ENCODE measurements at places on chromosomes 5 and 9.

- DNase-seq: no peak
These were observed 113.5 kb downstream of the CAAP1 start for GRCh38 chr9:26779062-26779461.

DNA sequence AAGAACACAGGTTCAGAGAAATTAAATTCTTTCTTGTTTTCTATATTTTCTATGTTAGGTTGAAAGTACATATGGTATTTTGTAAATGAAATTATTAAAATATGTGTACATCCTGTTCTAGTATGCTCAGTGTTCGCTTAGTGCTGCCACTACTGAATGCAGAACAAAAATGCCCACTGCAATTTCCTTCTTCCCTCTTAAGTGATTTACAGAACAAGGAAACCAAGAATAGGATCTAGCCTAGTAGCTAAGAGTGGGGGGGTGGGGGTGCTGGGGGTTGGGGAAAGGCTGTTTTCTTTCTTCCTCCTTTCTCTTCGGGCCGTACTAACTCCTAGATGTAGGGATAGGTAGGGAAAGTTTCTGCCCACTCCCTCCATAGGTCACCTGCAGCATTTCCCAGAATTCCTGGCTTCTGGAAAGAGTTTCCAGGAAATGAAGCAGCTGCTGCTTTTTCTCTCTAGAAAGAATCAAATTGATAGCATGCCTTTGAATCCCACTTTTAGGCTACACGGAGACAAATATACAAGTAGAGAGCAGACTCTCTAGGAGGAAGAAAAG lies 15.7 kb downstream of the SPATA9 start:
- DNase-seq: no peak

DNA sequence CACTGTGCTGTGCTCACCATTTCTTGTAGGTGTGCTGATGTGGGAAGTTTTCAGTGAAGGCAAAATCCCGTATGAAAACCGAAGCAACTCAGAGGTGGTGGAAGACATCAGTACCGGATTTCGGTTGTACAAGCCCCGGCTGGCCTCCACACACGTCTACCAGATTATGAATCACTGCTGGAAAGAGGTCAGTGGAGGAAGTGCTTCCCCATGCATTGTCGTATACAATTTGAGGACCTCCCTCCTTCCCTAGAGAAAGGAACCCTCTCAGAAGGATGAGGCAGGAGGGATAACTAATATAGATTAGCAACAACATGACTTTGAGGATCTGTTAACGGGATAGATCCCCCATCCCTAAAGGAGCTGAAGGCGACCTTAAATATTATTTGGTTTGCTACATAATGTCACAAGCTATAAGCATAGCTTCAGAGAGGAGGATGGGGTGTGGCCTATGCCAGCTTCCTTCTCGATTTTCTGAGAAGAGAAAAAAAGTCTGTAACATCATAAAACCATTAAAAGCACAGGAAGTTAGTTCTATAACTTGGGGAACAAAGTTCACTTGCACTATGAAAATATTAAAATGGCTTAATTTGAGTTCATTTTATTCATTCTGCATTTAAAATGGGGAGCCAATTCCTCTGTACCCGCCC lies 17.0 kb upstream of the CYFIP2 start:
- DNase-seq: no peak

- DNase-seq: no peak
These were observed 13.5 kb downstream of the TXNDC15 start for GRCh38 chr5:134887593-134888159.

- DNase-seq: no peak
These were observed 62.1 kb upstream of the SPDL1 start for GRCh38 chr5:169521366-169521983.

DNA sequence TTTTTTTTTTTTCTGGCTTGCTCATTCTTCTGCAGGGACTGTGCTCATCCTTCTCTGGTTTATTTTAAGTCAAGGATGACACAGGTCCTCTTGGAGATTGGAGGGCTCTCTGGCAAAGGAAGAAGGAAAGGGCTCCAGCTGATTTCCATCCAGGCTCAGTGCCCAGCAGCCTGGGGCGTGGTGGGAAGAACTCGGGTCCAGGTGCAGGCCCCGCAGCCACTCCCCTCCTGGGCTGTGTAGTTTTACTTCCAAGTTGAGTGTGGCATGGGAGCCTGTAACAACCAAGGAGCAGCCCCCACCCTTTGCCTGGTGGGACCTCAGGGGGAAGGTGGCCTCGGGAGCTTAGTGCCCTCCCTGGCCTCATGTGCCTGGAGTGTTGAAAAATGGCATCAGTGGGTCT lies 58.9 kb downstream of the ANKRD33B start:
- DNase-seq: no peak

DNA sequence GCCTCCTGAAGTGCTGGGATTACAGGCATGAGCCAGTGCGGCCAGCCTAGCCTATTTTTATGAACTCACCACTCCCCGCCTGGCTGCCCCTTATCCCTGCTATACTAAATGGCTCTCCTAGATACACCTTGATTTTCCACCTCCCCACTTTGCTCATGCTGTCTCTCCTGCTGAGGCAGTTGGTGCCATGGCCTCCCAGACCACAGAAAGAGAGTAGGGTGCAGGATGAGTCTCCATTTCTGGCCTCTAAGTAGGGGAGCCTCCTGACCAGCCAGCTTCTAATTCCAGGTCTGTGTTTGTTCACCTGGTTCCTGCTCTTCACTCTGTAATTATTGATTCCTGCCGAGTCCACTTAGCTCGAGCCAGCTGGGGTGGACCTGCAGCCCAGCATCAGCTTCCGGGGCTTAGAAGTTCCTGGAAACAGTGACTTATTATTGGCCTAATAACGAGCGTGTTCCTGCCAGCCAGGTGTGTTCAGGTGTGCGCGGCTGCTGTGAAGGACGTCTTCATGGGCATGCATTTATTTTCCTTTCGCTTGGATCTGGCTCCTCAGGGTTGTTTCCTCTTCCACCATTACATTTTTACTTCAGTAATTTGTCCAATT lies 34.0 kb downstream of the ZNF618 start:
- peak; percentile 96 for DNase-seq
